ENCODE measurements at places on chromosomes 3 and 15.
A peak's percentile ranks its signal among the peaks of the same experiment; 100 is the strongest.

DNA sequence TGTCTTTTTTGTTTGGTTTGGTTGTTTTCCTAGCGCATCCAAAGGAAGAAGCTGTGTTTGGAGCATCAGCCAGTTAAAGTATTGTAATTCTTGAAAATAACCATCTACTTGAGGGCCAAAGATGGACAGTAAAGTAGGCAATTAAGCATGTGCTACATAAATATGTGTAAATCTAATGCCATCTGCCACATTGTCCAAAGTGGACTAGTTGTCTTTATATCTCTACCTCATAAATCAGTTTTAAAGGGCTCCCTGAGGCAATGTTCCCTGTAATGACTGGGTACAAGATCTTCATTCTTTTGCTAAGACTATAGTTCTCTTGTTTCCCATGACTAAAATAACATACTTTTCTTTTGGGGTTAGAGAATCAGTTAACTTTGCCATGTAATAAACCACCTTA, 460.0 kb upstream of the RARB start:
- DNase-seq, result no peak

DNA sequence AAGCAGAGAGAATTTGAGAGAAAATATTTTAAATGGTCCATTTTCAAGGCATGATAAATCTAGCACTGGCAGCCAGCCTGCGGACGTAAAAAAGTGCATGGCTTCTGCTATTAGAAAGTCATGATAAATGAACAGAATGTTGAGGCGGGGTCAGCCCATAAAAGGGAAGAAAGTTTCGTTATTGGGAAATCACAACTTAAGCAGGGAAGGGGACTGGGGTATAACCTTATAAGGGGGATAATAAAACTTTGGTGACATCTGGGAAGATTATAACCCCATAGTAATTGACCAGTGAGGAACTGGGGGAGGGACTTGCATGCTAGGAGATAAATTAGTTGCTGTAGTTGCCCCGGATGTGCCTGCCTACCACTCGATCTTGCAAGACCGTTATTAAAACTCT, 88.4 kb upstream of the PLSCR4 start:
- DNase-seq, result no peak

DNA sequence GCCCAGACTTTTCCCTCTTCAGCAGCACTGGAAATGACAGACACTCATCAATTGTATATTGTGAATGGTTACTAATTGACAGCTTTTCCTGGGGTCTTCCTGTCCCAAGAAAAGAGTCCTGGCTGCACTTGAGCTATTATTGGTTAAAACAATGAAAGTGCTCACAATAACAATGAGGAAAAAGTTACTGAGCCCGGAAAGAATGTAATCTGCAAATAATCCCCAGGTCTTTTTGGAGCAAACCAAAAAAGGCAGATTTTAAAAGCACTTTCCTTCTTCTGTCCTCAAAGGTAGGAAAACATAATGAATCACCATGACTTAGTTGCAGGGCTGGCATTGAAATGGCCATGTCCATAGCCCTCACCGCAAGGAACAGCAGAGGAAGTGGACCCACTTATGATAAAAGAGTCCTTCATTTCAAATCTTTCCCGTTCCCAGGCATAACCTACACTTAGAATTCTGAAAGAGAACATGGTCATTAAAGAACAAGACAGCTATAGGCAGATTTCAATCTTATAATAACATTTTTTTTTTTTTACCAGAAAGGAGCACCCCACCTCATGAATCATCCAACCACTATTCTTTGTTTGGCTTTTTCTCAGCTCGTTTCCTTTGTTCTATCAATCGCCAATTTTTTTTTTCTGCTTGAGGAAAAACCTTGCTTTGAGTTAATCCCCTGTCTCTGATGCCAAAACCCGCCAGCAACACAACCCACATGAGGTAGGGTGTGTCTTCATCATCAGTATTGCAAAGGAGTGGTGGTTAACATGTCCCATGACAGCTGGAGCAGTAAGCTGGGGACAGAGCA, 35.5 kb upstream of the ATP1B3 start:
- DNase-seq, result peak; percentile 25

DNA sequence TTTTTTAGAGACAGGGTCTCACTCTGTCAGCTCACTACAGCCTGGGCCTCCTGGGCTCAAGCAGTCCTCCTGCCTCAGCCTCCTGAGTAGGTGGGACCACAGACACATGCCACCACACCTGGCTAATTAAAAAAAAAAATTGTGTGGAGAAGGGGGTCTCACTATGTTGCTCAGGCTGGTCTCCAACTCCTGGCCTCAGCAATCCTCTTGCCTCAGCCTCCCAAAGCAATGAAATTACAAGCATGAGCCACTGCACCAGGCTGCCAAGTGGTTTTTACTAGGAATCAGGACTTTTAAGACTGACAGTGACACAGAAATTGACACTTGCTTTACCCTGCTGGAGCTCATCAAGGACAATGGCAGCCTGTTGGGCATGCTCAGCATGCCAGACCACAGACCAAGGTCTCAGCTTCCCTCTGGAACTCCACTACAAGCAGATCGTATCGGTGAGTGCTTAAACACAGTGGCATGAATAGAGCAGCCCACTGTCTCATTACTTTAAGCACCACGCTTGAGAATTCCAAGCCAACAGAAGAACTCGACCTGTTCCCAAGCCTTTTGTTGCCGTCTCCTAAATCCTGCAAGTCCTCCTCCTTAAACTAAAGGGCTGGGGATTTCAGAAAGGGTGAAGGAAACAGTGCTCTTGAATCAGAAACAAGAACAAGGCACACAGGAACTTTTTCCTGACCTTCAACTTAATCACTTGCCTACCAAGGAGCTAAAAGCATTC, 41.4 kb downstream of the EOMES start:
- no peak for DNase-seq

DNA sequence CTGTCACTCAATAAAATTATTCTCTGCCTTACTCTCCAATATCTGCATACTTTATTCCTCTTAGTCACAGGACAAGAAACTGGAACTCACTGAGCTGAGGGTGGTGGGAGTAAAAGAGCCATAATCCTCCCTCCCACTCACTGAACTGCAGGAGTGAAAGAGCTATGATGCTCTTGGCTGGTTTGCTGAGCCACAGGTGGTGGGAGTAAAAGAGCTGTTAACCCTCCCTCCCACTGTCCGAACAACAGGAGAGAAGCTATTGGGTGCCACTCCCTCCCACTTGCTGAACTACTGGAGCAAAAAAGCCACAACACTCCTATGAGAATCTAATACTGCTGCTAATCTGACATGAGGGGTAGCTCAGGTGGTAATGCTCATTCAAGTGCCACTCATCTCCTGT, 391.0 kb downstream of the NSUN3 start:
- no peak for DNase-seq
